ENCODE measurements at places on chromosomes 5 and 9.

DNA sequence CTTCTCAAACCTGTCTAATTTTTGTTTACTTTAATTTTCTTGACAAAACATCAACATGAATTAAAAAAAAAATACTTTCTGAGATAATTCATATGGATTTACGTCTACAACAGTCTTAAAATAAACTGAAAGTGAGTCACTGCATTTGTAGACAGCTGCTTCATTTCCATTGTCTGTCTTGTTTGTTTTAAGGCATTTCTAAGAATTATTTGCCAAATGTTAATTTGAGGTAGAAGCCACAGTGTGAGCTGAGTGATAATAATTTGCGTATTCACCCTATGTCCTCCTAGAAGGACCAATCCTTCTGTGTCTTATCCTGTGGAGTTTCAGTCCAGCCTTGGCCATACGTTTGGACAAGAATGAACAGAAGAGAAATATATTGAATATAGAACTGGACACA, 174.5 kb downstream of the CFAP90 start:
- DNase-seq, result no peak

DNA sequence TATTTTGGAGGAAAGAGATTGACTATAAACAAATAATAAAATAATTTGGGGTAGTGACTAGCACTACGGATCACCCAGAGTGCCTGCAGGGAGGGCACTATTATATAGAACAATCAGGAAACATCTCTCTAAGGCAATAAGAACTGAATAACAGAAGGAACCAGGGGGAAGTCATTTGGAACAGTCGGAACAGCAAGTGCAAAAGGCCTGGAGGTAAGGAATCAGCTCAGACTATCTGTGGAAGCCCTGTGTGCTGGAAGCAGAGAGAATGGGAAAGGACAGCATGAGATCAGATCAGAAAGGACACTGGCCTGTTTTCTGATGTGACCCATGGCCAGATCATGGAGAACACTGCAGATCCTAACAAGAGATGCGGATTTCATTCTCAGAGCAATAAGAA, 357.6 kb downstream of the EFNA5 start:
- DNase-seq, result no peak

DNA sequence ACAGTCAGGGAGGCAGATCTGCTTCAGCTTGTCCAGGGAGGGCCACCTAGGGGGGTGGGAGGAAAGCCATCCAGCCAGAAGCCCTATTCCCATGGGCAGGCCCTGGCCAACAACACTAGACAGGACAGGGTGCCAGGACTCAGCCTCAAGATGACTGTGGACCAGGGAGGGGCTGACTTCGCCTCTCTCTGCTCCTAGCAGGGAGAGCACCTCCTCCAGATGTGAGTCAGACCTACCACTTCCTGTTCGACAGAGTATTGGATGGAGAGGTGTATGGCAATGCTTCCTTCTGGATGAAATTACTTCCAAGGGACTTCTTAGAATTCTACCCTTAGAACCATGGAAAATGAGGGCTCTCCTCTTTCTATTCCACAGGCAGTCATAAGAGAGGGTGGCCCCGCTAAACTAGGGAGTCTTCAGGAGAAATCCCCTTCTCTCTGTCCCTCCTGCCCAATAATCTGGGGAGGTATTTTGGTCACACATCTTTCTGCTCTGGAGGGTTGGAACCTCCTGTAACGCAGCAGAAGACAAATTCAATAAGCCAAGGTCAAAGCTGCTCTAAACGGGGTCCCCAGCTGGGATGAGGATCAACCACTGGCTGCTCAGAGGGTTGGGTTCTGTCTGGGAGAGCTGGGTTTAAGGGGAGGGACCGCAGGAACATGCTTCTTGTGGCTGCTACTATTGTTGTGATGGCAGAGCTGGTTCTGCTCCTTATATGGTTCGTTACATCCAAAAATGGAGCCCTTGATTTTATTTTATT, 23.2 kb upstream of the RCL1 start:
- no peak for DNase-seq

DNA sequence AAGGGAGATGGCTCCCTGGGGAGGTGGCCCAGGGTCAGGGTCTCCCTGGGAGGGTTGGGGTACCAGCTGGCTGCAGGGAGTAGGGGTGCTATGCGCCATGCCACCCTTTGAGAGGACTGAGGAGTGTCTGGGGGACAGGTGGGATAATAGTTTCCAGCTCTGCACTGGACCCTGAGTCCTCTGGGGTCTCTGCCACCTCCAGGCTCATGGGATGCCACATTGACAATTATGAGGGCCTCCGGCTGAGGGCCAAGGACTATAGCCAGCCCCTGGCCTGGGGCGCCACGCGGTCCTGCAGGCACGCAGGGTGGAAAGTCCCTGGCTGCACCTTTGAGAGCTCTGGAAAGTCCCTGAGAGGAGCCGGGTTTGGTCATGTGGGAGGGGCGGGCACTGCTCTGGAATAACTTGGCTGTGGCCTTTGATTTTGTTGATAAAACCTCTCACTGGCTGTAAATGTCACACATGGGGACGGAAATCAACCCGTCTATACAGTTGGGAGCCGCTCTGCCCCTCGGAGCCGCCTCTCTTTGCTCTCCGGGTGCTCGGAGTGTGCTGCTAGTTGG, 16.0 kb downstream of the TRAF2 start:
- no peak for DNase-seq

DNA sequence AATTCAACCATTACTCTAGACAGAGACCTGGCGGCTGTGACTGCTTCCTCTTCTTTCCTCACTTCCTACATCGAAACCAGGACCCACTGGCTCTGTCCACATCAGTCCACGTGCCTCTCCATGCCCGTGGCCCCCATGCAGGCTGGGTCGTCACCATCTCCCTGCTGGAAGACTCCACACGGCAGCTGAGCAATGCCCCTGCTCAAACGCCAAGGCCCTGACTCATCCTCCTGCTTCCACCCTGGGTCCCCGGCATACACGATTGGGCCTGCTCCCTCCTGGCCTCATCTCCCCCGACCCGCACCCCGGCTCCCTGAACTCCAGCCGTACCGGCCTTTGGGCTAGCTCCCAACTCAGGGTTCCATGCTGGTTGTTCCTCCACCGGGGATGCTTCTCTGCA, 67.2 kb upstream of the IER5L start:
- DNase-seq, result no peak

DNA sequence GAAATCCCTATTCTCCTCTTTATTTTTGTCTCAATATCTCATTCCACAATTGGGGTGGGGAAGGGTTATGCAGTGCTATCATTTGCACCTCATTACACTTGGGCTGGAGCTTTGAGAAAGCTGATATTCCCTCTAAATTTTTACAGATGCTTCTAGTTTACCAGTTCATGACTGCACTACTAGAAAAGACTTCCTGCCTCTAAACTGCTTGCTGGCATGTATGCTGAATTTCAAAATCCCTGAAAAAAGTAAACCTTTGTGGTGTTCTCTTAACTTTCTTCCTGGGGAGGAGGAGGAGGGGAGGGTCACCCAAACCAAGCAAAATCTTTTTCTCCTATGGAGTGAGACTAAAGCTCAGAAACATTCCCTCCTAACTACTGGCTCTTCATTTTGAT, 45.1 kb downstream of the BNC2 start:
- DNase-seq, result no peak

DNA sequence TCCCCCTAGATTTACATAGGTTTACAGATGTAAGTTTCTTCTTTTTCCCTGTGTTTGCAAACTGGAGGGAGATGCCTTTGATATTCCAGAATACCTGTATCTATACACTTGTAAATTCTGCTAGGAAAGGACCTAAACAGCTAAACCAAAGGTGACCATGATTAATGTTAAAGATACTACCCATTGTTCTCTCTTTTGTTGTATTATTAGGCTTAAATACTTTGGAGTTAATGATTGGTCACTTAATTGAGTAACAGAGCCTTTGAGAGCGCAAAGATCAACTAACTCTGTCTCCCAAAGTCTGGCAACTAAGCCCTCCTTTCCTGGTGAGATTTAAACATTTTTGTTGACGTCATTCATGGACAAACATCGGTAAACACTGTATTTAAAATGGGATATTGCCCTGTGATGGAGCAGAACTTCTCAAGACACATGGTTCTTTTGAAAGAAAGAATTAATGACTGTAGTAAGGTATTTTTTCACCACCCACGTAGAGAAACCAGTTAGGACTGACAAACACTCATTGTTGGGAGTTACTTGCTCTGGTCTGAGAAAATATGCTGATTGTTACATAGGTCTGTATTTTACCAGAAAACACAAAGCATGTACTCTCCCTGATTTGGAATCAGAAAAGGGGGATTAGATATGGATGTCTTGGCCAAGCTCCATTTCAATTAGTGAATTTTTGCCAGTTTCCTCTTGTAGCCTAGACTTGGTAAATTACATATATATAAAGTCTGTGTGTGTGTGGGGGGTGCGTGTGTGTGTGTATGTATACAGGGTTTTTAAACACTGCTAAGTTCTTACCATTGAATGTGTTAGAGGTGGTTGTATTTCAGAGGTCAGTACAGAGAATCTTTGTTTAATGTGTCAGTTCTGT, 4.6 kb downstream of the VCAN start:
- DNase-seq, result no peak

GRCh38 chr5:134477462-134478245, 47.8 kb upstream of the JADE2 start:
- no peak for DNase-seq

- no peak for DNase-seq
These were observed 114.3 kb downstream of the SLC1A3 start for GRCh38 chr5:36720688-36721087.

- DNase-seq, result no peak
These were observed 60.7 kb downstream of the PRRT1B start for GRCh38 chr9:131605770-131606590.

DNA sequence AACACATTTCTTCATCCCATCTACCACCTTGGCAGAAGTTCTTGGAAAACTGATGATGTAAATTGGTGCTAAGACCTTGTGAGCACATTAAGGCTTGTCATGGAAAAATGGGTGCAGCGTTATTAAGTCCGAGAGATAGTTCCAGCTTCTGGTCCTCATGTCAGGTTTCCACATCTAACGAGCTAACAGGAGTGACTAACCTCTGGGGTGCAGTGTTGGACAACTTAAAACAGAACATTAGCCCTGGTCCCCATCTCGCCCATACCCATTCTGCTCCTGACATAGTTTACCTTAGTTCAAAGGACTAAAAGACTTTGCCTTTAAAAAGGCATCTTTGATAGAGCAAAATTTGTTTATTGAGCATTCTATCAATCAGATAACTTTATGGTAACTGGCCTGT, 128.0 kb downstream of the SLC1A3 start:
- peak; percentile 49 for DNase-seq

GRCh38 chr9:73157811-73158210, 6.1 kb downstream of the ANXA1 start:
- no peak for DNase-seq

DNA sequence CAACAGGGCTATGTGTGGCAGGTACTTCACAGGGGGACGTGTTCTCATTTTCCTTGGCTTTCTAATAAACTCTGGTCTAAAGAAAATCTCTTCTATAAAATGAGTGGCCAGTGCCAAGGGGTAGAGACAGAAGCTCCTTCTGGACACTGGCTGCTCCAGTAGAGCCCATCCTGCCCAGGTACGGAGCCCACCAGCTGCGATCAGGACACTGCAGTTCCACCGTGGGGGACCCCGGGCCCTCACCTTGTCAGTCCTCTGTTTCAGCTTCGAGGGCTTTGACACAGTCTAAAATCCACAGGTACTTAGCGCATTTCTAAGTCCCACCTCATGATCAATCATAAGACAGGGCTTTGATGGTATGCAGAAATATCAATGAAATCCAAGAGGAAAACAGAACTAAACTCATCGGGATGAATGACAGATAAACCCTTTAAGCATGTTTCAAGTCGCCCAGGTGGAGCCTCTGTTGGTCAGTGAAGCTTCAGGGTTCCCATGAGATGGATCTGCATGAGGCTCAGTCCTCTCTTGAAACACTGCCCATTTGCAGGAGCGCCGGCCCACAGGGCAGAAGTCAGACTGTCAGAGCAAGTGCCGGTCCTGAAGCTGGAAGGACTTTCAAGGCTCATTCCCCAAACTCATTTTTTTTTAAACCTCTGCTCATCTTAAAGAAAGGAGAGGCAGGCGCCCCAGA, 20.3 kb upstream of the TERT start:
- no peak for DNase-seq

- no peak for DNase-seq
These were observed 39.9 kb upstream of the GRIN3A start for GRCh38 chr9:101778332-101778731.

DNA sequence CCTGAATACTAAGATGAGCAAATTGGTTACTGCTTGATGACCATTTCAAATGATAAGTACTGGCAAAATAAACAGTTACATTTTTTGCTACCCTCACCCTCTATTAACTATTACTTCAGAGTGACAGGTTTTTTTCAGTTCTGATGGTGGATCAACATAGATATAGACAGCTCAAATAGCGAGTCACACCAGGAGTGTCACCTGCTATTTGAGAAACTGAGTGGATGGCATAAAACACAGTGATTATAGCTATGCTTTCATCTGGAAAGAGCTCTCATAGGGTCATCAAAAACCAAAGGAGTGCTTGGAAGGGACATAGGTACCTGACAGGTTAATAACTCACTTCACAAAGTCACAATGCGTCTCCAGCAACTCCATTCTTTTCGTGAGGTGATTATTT, 244.5 kb upstream of the C9orf72 start:
- DNase-seq, result no peak

GRCh38 chr5:95988877-95989276, 27.2 kb upstream of the ELL2 start:
- no peak for DNase-seq

GRCh38 chr9:126205845-126206498, 120.7 kb upstream of the MVB12B start:
- peak; percentile 46 for DNase-seq

DNA sequence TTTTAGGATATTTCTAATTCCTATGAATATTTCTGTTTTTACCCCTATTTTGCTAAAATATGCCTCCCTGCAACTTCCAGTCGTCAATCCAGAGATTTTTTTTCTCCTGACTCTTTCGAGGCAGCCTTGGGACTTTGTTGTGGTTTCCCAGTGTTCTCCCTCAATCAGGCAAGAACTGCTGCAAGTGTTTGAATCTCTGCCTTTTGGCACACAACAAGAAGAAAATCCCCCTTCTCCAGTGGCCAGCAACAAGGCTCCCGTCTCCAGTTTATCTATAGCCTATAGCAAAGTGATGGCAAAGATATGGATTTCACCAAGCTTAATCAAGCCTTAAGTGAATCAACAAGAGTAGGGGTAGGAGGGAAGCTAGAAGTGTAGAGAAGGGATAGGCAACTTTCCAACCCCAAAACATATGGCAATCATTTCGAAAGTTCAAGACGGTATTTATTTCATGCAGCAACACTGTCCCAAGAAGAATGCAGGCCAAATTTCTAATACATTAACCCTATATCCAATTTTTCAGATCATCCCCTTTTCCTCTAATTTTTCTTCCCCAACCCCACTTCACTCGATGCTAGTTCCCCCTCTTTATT, 37.7 kb upstream of the PAPPA start:
- no peak for DNase-seq
